CD4-positive, alpha-beta T cell treated with Interleukin-4 for 4 hours (primary cell): ENCODE measurements at places on chromosomes 6 and 20.
A peak's percentile ranks its signal among the peaks of the same experiment; 100 is the strongest.

- no peak for DNase-seq
Measured at GRCh38 chr20:17593902-17594301, 24.0 kb downstream of the DSTN start.

GRCh38 chr6:50851049-50851845 lies 32.6 kb downstream of the TFAP2B start:
- DNase-seq = no peak

DNA sequence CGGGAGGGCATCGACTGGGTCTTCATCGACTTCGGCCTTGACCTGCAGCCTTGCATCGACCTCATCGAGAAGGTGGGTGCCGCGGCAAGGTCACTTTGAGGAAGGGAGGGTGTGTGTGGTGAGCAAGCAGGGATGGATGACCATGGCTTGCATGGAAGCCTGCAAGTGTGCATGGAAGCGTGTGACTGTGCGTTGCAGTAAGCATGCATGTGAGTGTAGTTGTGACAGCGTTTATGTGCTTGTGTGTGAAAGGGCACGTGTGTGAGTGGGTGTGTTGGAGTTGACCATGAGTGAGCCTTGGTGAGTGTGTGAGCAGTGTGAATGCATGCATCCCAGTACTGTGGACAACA lies 32.5 kb downstream of the MYH7B start:
- DNase-seq = no peak

DNA sequence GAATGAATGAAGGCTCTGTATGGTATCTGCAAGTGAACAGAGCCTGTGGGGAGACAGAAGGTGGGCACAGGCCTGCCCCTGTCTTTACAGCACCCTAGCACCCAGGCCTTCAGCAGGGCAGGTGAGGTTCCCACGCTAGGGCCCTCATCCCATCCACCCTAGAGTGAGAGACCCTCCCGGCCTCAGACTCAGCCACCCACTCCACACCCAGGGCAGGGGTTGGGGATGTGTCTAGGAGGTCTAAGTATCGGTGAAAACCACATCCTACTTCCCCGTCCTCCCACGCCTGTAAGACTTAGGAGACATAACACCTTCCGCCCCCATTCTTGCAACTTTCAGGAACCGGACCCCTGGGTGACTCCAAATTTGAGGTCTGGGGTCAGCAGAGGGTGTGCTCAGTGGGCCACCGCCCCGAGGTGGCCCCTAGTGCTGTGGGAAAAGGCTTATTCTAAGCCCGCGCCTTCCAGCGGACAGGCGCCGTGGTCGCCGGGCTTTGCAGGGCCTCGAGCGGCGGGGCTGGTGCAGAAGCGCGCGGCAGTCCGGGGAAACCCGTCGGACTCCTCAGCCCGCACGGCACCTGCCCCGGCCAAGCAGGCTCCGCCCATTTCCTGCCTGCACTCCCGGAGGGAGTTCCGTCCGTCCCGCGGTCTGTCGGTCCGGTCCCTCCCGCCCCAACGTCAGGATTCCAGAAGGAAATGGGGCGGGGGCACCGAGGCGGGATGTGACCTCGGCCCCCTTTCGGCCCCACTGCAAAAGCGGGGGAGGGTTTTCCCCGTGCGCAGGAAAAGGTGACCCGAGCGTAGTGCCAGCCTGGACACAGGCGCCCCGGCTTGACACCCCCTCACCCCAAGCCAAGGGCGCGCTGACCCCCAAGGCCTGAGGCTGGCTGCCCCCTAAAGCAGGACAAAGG lies 868 bp downstream of the SAMD10 start:
- peak; percentile 42 for DNase-seq

GRCh38 chr6:84906514-84906913 lies 142.1 kb upstream of the TBX18 start:
- no peak for DNase-seq

GRCh38 chr6:69128411-69128810 lies 493.3 kb downstream of the ADGRB3 start:
- no peak for DNase-seq

DNA sequence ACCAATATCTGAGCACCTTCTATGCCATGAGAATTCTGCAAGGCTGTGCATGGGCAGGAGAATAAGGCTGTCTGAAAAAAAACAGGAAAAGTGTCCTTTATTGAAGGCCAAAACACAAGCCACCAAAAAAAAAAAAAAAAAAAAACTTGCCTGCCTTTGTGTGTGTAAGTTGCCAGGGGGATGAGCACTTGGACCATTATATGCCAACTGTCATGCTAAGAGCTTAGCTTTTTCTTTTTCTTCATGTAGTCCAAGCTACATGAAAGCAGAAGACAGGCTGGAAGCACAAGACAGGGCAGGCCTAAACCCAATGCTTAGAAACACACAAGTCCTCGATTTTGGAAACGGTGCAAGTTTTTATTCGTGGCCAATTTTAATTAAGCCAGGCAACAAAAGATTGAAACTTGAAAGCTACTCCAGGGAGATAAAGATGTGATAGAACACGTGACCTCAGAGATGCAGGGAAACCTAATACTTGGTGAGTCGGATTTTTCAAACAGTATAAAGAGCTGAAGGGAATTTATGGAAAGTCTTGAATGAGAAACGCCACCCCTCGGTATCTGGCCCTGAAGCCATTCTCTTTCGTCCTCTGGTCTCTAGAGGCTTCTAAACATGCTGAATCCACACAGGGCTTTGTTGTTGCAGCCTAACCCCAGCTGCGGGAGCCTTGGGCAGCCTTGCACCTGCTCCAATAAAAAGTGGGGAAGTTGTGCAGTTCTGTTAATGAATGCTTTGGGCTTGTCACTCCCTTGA lies 8.6 kb downstream of the BMP7 start:
- DNase-seq = no peak

DNA sequence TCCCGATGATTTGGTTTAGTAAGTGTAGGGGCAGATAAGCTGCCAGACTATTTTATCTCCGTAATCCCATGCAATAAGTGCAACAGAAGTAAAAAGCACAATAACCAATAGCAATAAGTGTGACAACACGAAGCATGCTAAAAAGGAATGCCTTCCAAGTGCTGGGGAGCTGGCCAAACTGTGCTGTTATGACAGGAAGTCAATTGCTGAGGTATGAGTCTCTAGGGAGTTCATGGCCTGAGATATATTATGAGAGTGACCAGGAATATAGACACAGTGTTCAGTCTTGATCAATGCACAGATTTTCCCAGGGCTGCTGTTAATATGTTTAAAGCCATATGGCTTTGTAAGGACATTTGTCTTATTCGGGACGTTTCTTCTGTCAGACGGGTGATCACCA lies 10.5 kb upstream of the ANGPT4 start:
- no peak for DNase-seq

GRCh38 chr20:47944682-47945081 lies 159.4 kb upstream of the SULF2 start:
- no peak for DNase-seq

GRCh38 chr20:15716256-15716655 lies 857.0 kb downstream of the KIF16B start:
- DNase-seq = no peak

DNA sequence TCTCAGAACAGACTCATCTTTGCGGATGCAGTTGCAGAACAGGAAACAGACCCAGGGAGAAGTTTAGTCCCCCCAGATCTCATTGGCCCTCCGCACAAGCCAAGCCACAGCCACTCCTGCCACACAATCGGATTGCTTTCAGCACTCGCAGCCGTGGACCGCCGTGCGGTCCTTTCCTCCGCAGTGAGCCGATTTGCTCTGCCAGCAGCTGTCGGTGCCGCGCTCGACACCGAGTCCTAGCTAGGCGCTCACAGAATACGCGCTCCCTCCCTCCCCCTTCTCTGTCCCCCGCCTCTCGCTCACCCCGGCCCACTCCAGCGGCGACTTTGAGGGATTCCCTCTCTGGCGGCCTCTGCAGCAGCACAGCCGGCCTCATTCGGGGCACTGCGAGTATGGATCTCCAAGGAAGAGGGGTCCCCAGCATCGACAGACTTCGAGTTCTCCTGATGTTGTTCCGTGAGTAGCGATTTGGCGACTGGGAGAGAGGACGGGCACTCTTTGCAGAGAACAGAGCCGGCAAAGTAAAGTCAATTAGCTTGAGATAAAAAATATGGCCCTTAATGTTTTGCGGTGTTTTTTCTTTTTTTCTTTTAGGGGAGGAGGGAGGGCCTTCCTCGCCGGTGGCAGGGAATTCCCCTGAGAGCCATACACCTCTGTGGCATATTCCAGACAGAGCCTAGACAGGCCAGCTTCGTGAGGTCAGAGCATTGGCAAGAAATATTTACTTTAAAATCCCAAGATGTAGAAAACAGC lies at the start of gene LAMP5:
Gene LAMP5 (plus strand): TSS at position 130 of the 753 bp plus-strand sequence. CDS start 263 bp downstream, at position 393.
- DNase-seq = no peak

DNA sequence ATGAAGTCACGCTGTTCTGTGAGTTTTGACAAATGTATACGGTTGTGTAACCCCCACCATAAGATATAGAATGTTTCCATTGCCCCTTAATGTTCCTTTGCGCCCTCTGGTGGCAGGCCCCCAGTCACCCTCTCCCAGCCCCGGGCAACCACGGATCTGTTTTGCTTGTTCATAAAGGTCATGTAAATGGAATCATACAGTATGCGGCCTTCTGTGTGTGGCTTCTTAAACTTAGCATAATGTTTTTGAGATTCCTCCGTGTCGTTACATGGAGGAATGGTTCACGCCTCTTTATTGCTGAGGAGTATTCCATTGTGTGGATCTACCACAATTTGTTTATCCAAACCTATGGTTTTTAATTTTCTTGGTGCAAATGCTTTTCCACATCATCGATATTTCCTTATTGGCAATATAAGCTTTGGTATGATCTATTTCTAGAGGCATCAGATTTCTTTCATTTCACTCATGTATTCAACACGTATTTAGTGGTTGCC lies 28.4 kb downstream of the LYRM2 start:
- peak; percentile 71 for DNase-seq

DNA sequence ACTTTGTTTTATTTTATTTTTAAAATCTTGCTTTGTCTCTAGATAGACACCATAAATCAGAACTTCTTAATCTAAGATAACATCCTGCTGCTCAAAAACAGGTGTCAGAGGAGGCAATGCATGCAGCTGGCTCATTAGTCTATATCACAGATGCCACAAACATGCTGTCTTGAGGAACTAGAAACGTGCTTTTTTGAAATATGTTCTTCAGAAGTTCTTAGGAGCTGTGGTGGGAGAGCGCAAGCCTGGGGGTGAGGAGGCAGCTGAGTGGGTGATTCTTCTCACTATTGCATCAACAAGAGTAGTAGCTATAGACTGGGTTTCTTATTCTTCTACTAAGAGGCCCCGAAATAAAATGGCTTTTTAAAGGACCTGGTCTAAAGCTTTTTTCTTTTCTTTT lies 23.4 kb downstream of the IL22RA2 start:
- no peak for DNase-seq

GRCh38 chr20:9523636-9524035 lies 9.2 kb downstream of the LAMP5 start:
- no peak for DNase-seq

DNA sequence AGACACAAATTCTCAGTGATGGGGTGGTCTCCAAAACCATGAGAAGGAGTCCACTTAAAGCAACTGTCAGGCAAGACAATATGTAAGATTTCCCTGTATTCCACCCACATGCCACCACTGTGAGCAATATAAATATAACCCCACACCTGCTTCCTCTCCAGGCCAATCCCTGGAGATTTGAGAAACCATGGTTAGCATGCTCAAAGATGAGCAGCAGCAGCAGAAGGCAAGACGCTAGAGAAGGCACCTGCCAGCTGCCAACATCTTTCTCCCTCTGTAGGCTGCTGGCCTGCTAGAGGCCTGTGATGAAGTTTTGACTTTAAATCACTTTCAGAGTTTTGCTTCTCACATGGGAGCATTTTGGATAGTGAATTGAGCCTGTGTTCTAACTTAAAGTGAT lies 7.9 kb upstream of the SOD2 start:
- DNase-seq = no peak

DNA sequence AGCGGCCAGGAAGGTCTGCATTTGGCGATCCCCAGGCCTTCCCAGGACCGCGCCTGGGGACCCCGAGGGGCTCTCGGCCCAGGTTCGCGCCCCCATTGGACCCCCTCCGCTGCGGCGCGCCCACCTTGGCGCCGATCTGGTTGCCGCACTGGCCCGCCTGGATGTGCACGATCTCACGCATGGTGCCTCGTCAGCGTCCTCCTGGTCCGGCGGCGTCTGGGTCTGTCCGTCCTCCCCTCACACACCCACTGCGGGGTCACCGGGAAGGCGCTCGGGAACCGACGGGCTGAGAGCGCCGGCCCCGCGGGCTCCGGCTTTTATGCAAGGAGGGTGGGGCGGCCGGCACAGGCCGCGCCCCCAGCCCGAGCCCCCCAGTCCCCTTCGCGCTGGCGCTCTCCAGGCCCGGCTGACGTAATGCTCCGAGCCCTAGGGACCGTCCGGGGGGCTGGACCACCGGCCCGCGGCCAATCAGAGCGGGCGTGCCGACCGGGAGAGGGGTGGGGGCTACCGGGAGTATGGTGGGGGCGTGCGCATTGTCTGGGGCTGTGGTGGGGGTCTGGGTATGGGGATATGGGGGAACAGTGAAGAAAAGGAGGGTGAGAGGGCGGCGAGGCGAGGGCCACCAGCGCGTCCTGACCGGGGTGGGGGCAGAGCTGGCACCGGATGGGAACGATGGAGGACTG lies at the start of gene TUBB2B:
Gene TUBB2B (minus strand): TSS at position 291 of the 683 bp plus-strand sequence. CDS start 110 bp downstream, at position 181.
- DNase-seq = no peak

DNA sequence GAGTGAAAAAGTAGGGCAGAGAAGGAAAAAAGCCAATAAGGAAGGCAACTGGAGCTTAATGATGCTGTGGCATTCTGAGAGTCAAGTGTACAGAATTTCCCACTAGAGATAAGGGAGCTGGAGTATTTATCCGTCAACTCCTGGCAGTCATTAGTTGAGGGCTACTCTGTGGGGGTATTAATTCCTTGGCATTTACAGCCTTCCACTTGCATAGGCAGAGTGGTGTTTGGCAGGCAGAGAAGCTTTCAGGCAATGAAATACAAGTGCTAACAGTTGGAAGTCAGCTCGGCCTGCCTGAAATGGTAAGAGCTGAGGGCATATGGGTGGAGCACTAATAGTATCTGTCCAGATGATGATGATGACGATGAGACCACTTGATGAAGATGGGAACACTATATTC lies 207.3 kb upstream of the FLRT3 start:
- DNase-seq = no peak

DNA sequence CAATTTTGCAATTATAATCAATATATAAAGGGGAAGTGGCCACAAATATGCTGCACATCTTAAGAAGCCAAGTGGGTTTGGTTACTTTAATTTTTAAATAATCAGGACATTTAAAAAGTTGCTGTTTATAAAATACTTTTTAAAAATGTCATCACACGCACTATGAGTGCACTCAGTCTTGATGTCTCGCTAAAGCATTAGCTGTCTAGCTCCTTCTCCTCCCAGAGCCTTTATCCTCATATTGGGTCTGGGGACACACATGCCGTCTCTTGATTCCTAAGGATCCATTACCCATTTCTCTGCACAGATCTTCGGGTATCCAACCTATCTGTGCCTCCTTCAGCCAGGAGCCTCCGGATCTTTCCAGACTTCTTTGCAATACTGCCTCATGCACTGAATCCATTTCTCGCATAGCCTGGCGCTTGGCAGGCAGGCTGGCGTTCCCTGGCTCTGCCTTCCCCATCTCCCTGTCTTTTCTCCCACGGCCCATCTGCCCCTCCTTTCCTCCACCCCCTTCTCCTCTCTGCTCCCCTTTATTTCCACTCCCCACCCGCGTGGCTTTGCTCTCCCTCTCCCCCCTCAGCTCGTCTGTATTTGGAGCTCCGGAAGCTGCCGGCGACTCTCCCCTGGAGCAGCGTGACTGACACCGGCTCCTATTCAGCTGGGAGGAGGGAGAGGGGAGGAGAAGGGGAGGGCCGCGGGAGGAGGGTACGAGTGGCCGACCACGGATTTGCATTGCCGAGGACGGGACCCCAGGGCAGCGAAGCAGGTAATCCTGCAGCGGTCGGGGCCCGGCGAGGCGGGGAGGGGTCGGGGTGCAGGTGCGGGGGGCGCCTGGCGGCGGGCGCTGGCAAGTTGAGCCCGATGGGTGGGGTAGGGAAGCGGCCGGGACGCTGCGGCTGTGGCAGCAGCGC lies at the start of gene CAP2:
Gene CAP2 (plus strand): TSS at position 618 of the 914 bp plus-strand sequence. CDS start 27,961 bp downstream, outside the sequence.
- DNase-seq = no peak

- DNase-seq = no peak
Measured at GRCh38 chr20:40519918-40520317, 169.1 kb downstream of the MAFB start.
